Right renal pelvis (tissue), 4 donors: ENCODE measurements at places on chromosomes 3 and 15. TPM values are rescaled to one million over a fixed set of nuclear protein-coding genes. Genes with fewer than 3 reads are reported as not detected.

GRCh38 chr3:116809208-116809607, 99.6 kb downstream of the TUSC7 start:
- no peak for DNase-seq

DNA sequence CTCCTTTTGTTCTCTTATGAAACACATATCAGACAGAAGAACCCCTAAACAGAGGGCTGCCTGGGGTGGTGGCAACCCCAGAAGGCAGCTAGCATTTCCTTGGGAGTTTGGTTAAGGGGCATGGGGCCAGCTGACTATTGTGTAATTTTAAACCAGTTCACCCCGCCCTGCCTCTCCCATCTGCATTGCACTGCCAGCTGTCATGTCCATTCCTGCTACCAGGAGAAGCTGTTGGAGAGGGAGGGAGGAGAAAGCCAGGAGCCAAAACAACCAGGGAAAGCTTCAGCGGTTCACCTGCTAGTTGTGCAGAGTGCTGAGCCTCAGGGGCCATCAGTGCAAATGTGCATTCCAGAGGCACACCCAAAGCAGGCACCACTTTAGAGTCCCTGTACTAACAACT, 47.6 kb upstream of the ATP1B3 start:
- no peak for DNase-seq

- no peak for DNase-seq
Observed at GRCh38 chr15:101188637-101189408, 63.0 kb downstream of the CHSY1 start.

DNA sequence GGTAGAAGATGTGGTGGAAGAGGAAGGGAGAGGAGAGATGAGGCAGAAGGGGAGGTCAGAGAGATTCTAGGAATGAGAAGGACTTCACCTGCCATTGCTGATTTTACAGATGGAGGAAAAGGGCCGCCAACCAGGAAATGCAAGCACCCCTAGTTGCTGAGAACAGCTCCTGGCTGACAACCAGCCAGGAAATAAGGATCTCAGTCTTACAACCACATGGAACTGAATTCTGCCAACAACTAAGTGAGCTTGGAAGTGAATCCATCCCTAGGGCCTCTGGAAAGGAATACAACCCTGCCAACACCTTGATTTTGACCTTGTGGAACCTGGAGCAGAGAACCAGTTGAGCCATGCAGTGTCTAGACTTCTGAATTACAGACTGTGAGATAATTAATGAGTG, 86.6 kb downstream of the EDEM1 start:
- DNase-seq = no peak

- DNase-seq = no peak
Observed at GRCh38 chr3:37715976-37716375, 145.7 kb upstream of the CTDSPL start.

DNA sequence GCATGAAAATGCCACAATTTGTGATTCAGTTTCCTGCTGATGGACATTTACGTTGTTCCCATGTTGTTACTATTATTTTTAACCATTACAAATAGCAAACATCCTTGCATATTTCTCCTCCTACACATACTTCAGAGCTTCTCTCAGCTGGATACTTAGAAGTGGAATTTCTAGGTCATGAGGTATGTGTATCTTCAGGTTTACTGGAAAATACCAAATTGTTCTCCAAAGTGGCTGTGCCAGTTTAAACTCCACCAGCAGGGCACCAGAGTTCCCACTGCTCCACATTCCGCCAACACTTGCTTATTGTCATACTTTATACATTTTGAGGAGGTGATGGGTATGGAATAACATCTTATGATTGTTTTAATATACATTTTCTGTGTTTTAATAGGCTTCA, 45.7 kb downstream of the PRR23E start:
- no peak for DNase-seq

LYZL4 gene
- not detected for polyA plus RNA-seq

SCN5A gene
- polyA plus RNA-seq = 0.89 TPM

A4GNT gene
- polyA plus RNA-seq = 1.6 TPM
